GM23338 (cell line): ENCODE measurements at places on chromosomes 7 and 10.

GRCh38 chr7:43925984-43926797, at the start of gene UBE2D4:
UBE2D4 (plus strand) TSS chr7:43926436; CDS start chr7:43926533, 97 bp downstream.
- DNase-seq, result peak; percentile 82

DNA sequence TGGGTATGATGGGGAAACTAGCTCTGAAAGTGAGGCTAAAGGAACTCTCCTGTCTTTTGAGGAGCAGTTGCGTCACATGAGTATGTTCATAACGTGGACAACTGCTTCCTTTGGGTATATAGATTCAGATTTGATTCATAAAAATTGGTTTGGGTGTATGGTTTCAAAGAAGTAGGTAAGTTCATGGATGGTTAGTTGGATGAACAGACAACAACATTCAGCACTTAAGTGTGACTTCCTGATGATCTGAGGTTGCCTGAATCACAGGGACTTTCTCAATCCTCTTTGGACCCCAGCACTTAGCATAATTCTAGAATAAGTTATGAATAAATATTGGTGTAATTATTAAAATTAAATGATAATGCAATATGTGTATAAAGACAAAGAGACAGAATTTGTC, 43.4 kb downstream of the MACC1 start:
- DNase-seq, result no peak

DNA sequence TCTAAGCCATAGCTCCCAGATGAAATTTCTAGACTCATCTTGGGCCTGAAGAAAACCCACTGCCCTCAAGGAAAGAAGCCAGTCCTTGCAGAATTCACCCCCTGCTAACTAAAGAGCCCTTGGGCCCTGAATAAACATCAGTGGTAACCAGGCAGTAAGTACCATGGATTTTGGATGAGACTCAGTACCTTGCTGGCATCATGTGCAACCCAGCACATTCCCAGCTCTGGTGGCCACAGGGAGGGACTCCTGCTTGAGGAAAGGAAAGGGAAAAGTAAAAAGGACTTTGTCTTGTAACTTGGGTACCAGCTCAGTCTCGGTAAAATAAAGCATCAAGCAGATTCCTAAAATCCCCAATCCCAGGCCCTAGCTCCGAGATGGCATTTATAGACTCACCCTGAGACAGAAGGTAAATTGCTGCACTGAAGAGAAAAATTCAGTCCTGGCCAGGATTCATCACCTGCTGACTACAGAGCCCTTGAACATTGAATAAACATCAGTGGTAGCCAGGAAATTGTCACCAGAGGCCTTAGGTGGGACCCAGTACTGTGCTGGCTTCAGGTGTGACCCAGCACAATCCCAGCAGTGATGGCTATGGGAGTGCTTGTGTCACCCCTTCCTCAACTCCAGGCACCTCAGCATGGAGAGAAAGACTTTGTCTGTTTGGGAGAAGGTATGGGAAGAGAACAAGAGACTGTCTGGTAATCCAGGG, 31.2 kb upstream of the SFTPD start:
- peak; percentile 3 for DNase-seq

DNA sequence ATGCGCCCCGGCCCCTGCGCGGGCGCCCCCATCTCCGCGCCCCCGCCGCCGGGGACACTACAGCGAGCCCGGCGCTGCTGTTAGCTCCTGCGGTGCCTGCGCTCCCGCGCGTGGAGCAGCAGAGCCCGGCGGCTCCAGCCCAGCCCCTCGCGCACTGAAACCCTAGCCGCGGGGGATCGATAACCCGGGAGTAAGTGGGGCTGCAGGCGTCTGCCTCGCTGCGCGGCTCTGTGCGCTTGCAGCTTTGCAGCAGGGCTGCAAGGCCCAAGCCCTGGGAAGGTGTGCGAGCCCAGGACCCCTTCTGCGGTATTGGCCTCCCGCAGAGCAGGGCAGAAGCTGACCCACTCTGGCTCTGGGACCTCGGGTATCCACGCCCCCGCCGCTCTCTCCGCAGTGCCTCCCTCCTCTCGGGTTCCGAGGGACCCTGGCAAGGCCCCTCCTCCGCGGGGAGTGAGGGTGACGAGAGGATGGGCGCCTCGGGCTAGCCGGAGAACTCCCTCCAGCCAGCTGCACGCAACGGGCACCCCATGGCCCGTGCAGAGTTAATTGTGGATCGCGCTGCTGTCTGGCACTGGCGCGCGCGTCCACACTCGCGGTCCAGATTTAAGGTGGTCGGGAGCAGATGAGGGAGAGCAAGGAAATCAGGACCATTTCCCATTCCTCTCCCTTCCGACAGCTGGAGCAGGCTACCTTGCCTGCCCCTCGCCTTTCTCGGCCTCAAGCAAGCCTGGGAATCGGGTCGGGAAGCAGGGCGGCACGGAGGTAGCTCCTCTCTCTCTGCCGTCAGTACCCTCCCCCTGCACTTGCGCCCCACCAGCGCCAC, 2.1 kb downstream of the SHH start:
- DNase-seq, result peak; percentile 53

DNA sequence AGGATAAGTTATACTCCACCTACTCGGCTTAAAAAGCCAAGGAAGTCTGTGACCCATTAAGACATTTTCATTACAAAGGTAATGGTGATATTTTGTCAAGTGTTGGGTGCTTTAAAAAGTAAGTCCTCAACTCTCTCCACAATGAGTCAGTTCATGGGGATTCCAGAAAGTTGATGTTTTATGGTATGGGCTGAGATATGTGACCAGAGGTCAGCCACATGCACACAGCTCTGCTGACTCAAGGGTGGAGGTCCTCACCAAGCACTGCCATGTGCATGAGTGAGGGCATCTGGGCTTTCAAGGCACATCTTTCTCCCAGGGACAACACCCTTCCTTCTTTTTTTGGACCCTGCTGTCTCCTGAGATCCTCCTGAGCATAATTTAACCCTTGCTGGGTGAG, 292.9 kb downstream of the PTEN start:
- DNase-seq, result no peak
